ENCODE measurements at places on chromosomes 7 and 10. TPM values are rescaled to one million over a fixed set of nuclear protein-coding genes. Genes with fewer than 3 reads are reported as not detected.

DNA sequence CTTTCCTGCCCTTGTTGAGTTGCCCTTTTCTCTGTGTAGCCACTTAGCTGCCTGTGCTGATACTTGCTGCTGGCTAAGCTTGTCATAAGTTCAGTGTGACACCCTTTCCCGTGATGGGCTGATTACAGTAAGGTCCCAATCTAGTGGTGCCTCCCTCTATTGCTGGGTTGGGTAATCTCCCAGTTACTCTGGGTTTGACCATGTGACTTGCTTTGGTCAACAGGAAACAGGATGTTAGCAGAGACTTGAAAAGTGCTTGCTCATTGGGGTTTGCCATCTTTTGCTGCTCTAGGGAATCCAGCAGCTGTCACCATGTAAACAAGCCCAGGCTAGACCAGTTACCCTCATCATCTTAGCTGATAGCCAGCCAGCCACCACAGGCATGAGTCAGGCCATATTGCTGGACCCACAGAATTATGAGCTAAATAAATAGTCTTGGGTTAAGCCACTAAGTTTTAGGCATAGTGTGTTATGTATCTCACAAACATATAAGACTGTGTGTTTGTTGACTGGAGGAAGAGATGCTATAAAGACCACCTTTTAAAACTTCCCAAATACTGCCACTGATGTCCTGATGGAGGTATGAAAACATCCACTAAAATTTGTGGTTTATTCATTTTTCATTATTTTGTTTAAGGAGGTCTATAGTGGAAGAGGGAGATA lies 4.0 kb upstream of the LEP start:
- peak; percentile 33 for DNase-seq

DNA sequence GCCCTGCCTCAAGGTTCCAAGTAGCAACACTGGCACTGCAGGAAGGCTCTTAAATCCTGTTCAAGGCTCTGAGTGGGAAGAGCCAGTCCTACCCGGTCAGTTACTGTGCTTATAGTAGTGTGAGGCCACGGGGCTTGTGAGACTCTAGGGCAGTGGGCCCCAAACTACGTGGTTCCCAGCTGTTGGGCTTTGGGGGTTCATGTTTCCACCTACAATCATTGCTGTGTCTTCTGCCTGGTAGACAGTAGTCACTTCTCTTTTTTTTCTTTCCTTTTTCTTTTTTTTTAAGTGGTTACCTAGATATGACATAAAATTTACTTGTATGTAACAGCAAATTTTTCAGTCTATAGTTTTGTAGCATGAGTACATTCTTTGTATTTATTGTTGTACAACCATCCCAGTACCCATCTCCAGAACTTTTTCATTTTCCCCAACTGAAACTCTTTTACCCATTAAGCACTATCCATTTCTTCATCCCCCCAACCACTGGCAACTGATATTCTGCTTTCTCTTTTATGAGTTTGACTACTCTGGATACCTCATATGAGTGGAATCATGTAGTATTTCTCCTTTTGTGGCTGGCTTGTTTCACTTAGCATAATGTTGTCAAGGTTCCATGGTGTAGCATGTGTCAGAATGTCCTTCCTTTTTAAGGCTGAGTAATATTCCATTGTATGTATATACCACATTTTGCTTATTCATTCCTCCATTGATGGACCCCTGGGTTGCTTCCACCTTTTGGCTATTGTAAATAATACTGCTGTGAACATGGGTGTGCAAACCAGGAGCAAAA lies 7.7 kb downstream of the UBTD1 start:
- DNase-seq, result no peak

GRCh38 chr10:75276069-75276872 lies 40.5 kb upstream of the COMTD1 start:
- no peak for DNase-seq

DNA sequence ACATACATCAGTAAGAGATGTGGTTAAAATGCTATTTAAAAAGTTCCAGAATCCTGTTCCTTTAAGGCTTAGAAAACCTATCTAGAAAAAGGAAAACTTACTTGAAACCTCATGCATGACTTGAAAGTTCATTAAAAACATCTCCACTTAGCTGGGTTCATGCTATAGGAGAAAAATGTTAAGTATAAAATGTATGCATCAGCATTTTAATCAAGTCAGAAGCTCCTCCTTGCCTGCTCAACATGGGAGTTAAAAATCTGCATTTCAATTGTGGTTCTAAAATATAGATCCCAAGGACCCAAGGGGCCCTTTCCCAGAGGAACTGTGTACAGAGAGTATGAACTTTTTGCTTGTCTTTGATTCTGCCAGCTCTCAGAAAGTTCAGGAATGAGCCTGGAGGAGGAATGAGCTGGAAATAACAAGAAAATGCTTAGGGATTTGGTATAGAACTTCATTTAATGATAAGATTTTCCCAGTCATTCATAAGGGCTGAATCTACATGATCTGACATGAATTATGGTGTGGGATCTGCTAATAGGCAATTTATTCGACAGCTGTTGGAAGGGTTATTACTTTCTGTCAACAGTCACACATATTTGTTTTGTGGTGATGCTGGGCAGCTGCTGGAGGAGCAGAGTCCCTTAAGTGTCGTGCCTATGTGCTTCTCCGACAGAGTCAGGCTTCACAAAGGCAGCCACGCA lies 85.6 kb upstream of the MTPN start:
- no peak for DNase-seq

- DNase-seq, result no peak
Measured at GRCh38 chr7:36591636-36592035, 132.7 kb downstream of the AOAH start.

DNA sequence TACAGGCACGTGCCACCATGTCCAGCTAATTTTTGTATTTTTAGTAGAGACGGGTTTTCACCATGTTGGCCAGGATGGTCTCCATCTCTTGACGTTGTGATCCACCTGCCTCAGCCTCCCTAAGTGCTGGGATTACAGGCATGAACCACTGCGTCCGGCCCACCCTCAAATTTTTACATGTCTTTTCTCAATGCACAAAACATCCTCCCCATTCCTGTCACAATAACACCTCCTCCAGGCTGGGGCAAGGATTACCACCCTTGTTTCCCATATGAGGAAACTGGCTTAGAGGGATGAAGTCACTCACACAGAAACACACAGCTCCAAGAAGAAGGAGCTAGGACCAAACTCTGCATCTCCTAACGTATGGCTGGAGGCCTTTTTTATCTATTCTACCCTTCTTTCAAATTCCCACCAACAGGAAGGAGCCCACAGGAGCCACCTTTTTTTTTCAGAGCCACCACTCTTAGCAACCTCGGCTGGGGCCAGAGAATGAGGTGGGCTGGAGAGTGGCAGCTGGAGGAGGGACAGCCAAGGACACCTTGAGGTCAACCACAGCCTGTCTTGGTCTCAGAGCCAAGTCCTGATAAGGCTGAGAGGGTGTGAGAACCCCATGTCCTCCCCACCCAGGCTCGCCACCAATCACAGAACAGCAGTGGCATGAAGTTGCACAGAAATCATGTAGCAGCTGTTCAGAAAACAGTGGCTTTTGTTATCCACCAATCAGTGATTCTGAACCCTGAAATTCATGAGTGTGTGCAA lies 113.1 kb upstream of the PDLIM1 start:
- DNase-seq, result no peak

- DNase-seq, result no peak
Measured at GRCh38 chr10:26222563-26222962, 6.0 kb downstream of the GAD2 start.

- no peak for DNase-seq
Measured at GRCh38 chr7:37212556-37212955, 236.1 kb downstream of the ELMO1 start.

- DNase-seq, result no peak
Measured at GRCh38 chr7:14836006-14836405, 66.5 kb downstream of the DGKB start.

GRCh38 chr7:97293031-97293430 lies 175.5 kb downstream of the SDHAF3 start:
- no peak for DNase-seq

- no peak for DNase-seq
Measured at GRCh38 chr10:3781468-3782145, 3.4 kb downstream of the KLF6 start.

DNA sequence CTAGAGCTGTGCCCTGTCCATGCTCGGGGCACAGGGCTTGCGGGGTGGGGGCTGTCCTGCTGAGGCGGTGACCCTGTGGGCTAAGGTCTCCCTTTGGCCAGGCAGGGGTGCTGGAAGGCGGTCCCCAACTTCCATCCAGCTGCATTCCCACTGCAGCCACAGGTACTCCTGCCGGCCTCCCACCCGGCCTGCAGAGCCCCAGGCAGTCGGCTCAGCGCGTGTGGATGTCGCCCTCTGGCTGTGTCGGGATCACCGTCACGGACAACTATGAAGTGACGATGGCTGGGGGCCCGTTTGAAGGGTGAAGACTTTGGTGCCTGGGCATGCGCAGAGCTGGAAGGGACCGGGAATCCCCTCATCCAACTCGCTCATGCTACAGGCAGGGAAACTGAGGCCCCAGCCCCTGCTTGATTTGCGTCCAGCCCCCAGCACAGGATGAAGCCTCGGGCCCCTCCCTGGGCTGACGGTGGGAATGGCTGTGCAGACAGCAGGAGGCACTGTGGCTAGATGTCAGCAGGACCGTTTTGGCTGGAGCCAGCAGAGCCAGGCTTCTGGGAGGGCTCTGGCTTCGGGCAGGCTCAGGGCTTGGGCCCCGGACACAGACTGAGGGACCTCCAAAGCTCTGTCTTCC lies 2.3 kb upstream of the TMEM184A start:
- DNase-seq, result no peak

GRCh38 chr10:80964955-80965614 lies 427.4 kb downstream of the SH2D4B start:
- no peak for DNase-seq

GRCh38 chr10:130105724-130106123 lies 4.9 kb downstream of the C10orf143 start:
- no peak for DNase-seq

GRCh38 chr10:12539350-12540164 lies 190.2 kb downstream of the CAMK1D start:
- no peak for DNase-seq

GRCh38 chr10:20091698-20092097 lies 275.5 kb downstream of the PLXDC2 start:
- no peak for DNase-seq

DNA sequence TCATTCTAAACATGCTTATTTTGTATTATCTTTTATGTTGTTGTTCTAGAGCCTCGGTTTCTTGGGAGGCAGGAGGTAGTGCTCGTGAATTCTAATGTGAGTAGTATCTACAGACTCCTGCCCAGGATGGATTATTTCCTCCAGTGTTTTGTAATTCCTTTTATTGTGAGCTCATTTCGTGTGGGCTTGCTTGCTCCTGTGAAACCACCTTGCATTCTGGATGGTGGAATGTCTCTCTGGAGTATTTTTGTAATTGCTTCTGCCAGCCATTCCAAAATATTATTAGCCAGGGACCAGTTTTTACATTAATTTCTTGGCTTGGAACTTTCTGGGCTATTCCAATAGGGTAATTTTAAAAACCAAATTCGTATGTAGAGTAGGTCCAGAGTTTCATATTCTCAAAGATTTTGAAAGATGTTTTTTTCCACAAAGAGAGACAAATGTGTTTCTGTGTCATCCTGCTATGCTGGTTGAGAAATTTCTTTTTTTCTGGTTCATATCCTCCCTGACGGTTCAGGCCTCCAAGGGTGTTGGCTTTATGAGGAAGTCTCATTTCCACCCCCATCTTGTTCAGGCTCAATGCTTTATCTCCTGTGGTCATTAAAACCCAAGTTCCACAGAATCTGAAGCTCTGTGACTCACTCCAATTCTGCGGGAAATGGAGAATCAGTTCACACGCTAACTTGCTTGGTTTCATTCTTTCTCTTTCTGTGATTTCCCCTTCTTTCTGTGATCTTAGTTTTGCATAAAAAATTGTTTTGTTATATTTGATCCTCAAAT lies 41.7 kb upstream of the CALD1 start:
- DNase-seq, result peak; percentile 5

- DNase-seq, result no peak
Measured at GRCh38 chr7:103689255-103689654, 243.2 kb upstream of the SLC26A5 start.

- DNase-seq, result peak; percentile 68
Measured at GRCh38 chr10:72274730-72275350, 1.1 kb downstream of the DDIT4 start.

DNA sequence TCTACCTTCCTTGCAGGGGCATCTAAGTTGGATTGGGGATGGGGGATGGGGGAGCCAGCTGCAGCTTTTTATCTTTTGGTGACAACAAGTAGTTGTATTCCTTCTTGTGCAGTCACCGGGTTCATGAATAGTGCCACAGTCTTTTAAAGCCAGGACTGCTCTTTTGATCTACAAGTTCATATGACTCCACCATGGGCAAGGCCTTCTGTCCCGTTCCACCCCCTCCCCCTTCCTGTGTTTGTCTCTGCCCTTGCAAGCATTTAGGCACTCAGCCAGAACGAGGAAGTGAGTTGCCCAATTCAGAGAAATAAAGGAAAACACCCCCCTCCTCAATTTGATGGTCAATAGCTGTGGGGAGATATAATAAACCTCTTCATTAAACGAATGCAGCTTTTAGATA lies 44.8 kb upstream of the EGR2 start:
- DNase-seq, result no peak

GRCh38 chr10:35388197-35388596 lies 51.9 kb downstream of the CCNY start:
- no peak for DNase-seq

GRCh38 chr7:43756368-43757072 lies 2.0 kb upstream of the BLVRA start:
- no peak for DNase-seq

- DNase-seq, result no peak
Measured at GRCh38 chr7:50456371-50457123, 6.4 kb upstream of the FIGNL1 start.

GRCh38 chr10:34347131-34347530 lies 468.0 kb downstream of the PARD3 start:
- DNase-seq, result no peak

DNA sequence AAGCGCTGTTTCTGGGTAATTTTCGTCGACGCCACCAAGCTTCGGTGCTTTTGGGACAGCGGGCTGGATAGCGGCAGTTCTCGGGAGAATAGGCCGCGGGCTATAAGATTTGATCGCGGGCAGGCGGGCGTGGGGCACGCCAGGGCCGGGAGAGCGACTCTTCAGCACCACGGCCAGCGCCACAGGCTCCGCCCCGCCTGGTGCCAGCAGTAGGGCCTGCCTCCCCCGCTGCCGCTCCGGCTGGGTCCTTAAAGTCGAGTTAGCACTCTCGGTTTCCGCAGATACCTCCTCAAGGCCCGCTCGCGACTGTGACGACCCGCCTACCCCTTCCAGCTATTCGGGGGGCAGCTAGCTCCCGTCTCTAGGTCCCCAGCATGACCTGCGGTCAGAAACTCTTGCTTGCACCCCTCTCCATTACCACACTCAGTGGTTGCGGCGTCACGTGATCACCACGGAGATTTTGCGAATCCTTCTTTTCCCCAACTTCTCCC lies 9.4 kb downstream of the NXPH1 start:
- DNase-seq, result peak; percentile 50

CALML5 gene
- total RNA-seq, result not detected

CCL24 gene
- total RNA-seq, result not detected

TMEM225B gene
- total RNA-seq, result 0.64 TPM

CNTNAP2 gene
- total RNA-seq, result not detected

SUFU gene
- total RNA-seq, result 11.6 TPM

FZD1 gene
- 0.70 TPM for total RNA-seq

CFAP43 gene
- total RNA-seq, result not detected

SHH gene
- not detected for total RNA-seq

ACTR3C gene
- total RNA-seq, result 8.2 TPM

INTS15 gene
- total RNA-seq, result 44.6 TPM

PNLIPRP3 gene
- total RNA-seq, result not detected

TLX1 gene
- total RNA-seq, result not detected
